D721Med (cell line): ENCODE measurements at places on chromosomes 2 and 18.

DNA sequence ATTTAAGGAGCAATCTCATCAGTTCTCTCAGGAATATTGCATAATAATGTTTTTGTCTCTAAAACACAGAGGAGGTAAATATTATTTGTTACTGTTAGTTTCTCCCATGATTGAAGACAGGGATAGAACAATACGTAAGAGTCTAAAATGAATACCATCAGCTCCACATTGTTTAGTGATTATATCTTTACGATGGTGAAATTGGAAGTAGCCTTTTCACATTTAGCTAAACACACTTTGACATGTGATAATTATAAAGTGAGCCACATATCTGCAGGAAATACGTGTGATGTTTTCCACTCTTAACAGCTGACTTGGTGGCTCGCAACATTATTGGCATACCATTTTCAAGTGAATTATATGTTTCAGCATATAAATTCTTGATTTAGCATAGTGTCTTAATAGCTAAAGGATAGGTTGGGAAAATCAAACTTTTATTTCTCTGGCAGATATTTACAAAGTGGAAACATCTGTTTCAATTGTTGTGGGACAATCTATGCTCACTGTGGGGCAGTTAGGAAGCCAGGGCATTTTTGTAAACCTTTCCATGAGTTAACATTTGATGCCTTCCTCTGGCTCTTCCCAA lies 208.1 kb upstream of the RASGRP3 start:
- no peak for DNase-seq

GRCh38 chr2:126370201-126370600 lies 285.8 kb upstream of the GYPC start:
- no peak for DNase-seq

DNA sequence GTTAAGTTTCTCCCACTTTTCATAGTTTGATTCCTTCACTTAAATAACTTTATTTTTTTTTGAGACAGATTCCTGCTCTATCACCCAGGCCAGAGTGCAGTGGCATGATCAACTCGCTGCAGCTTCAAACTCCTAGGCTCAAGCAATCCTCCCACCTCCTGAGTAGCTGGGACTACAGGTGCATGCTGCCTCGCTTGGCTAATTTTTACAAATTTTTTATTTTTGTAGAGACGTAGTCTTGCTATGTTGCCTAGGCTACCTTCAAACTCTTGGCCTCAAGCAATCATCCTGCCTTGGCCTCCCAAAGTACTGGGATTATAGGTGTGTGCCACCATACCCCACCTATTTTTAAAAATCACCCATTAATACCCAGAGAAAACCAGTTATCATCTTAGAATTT lies 14.2 kb upstream of the WIPF1 start:
- no peak for DNase-seq

DNA sequence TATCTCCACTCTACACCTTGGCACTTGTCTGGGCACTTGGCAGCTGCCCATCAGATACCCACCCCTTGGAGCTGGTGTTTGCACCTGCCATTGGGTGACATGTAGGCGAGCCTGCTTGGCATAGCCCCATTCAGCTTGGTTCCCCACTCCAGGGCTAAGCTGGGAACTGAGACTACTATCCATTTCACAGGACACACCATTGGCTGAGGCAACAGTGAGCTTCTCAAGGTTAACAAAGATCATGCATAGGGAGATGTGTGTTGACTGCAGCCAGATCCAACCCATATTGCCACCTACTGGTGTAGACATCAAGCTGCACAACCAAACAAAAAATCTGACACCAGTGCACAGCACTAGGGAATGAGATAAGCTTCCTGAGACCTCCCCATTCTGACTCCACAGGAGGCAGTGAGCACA lies 1389.8 kb upstream of the TMEFF2 start:
- DNase-seq, result peak; percentile 8
